ENCODE measurements at places on chromosomes 4 and X.

- DNase-seq = no peak
Measured at GRCh38 chr4:155999725-156000124, 46.1 kb upstream of the CTSO start.

DNA sequence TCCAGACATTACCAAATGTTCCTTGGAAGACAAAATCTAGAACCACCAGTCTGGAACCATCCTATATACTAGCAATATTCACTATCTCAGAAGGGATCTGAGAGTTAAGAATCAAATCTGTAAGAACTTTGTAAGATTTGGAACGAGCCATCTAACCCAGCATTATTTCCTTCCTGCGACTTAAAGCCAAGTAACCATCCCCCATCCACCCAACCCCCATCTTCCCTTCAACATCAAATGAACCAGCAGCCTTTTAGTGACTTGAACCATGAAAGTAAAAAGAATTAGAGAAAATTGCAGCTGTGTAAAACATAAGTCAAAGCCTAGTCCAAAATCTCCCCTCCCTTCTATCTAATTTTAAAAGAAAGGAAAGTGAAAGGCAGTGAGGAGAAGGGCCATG is 15.6 kb downstream of the RBM47 start:
- DNase-seq = peak; percentile 69

DNA sequence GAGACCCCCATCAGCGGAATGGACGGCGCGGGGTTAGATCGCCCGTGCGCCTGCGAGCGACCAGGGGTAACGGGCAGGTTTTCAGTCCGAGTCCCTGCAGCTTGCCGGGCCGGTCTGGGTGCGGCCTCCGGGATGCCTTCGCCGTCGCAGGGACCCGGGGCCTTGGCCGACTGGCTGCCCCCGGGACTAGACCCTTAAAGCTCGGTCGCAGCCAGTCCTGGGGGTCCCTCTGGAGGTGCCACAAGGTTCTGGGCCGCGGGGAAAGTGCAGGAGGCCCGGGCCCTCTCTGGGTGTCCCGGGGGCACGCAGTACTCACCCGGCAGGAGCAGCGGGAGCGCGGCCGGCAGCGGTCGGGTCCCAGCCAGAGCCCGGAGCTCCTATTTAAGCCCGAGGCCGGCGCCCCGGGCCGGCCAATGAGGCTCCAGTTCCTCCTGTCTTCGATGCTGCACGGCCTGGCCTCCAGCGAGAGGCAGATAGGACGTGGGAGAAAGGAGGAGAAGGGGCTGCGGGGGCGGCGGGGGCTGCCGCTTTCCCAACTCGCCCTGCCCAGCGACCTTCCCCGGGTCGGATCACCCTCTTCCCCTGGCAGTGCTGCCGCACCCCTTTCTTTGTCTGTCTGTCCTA is at the start of gene SPON2:
TSS of gene SPON2 (minus strand) at position 356 of the 624 bp plus-strand sequence.
- DNase-seq = no peak

DNA sequence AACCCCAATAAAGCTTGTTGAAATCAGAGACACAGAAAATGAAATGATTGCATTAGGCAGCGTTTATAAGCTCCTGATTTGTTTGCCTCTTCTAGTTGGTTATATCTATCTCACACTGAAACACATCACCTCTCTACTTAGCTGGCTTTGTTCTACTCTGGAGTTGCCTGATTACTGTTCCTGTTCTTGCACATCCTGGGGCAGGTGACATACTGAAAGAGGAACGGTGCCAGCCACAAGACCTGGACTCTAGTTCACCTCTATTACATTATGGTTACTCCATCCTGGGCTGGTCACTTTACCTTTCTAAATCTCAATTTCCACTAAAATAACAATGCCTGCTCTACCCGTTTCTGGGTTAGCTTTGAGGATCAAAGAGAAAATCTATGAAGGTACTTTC is 47.9 kb downstream of the TRIM2 start:
- no peak for DNase-seq

DNA sequence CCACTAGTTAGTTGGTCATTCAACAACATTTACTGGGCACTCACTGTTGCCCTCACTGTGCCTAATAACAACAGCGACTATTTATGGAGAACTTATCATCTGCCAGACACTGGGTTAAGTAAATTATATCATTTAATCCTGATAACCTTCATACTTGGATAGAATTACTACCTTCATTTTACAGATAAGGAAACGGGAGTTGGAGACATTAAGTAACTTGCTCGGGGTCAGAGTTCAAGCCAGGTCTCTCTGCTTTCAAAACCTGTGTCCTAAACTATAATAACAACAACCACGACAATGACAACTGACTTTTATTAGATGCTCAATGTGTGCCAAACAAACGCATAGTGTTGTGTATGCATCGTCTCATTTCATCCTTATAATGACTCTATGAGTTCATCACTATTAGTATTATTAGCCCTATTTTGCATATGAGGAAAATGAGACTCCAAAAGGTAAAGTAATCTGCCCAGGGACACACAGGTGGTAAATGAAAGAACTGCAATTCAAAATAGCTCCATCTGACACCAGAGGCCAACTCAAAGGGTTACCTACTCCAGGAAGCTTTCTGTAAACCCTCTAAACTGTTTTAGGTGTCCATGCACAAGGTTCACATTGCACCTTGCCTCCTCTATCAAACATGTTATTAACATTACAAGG is 98.4 kb upstream of the ACSL4 start:
- no peak for DNase-seq

GRCh38 chrX:12118134-12118533 is 20.1 kb upstream of the FRMPD4 start:
- DNase-seq = no peak

DNA sequence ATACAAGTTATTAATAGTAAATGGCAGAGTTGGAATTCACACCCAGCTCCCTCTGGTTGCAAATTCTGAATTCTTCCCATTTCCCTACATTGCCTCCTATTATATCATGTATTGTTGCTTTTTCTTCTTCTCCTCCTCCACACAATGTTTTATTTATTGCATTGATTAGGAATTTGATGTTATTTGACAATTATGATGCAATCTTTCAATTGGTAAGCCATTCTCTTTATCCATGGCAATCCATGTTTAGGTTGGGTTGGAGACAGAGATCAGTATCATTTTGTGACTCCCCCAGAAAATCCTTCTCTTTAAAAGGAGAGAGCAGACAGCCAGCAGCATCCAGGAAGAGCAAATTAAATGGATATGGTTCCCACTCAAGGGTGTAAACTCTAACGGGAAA is 30.5 kb downstream of the TTC29 start:
- no peak for DNase-seq
